Bone marrow (tissue), 2 donors: ENCODE measurements at places on chromosomes 11 and 22.

DNA sequence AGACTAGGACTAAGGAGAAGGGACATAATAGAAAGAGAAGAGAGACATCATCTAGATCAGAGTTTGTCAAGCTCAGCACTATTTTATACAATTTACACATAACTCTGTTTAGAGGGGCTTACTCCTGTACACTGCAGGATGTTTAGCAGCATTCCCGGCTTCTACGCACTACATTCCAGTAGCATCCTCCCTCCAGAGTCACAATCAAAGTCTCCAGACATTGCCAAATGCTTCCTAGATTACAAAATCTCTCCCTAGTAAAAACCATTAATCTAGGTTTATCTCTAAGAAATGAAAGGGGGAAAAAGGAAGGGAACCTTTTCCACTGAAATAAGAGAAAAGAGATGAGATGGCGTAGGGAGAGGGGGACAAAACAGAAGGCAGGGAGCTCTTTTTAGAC, 4.0 kb downstream of the USP28 start:
- DNase-seq: no peak

- no peak for DNase-seq
Observed at GRCh38 chr11:17693531-17693930, 25.8 kb upstream of the MYOD1 start.

GRCh38 chr11:63804259-63804658, 9.0 kb upstream of the SPINDOC start:
- no peak for DNase-seq

GRCh38 chr22:22959147-22959827, 71.7 kb downstream of the IGLL5 start:
- peak; percentile 53 for DNase-seq

DNA sequence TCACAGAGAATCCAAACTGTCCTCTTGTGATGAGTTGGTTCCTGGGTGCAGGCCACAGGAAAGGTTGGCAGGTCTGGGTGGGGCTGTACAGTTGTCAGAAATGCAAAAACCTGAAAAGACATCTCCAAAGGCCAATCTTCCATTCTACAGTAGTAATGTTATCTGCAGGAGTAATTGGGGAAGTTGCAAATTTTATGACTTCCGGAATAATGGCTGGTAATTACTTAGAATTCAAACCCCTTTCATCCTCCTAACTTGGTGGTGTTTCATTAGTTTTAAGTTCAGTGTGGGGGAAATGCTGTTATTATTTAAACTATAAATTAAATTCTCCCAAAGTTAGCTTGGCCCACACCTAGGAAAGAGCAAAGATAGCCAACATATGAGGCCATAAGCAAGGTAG, 64.7 kb upstream of the FAT3 start:
- no peak for DNase-seq

- no peak for DNase-seq
Observed at GRCh38 chr11:132208477-132209055, 838.2 kb downstream of the NTM start.

GRCh38 chr11:65771589-65772112, 9.1 kb downstream of the AP5B1 start:
- DNase-seq: no peak

GRCh38 chr11:61061081-61061826, 41.0 kb upstream of the CD5 start:
- DNase-seq: no peak

GRCh38 chr11:78931891-78932290, 357.2 kb upstream of the NARS2 start:
- DNase-seq: no peak

DNA sequence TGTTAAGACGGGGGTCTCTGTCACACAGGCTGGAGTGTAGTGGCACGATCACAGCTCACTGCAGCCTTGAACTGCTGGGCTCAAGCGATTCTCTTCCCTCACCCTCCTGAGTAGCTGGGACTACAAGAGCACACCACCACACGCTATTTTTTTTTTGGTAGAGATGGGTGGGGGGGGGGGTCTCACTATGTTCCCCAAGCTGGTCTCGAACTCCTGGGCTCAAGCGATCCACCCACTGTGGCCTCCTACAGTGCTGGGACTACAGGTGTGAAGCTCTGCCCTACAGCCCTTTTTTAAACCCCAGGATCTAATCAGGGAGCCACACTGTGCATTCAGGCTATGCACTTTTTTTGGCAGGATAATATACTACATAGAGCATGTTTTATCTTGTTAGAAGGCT, 1.4 kb upstream of the DHCR7 start:
- no peak for DNase-seq

GRCh38 chr22:45426387-45426786, 12.9 kb downstream of the RIBC2 start:
- DNase-seq: no peak

DNA sequence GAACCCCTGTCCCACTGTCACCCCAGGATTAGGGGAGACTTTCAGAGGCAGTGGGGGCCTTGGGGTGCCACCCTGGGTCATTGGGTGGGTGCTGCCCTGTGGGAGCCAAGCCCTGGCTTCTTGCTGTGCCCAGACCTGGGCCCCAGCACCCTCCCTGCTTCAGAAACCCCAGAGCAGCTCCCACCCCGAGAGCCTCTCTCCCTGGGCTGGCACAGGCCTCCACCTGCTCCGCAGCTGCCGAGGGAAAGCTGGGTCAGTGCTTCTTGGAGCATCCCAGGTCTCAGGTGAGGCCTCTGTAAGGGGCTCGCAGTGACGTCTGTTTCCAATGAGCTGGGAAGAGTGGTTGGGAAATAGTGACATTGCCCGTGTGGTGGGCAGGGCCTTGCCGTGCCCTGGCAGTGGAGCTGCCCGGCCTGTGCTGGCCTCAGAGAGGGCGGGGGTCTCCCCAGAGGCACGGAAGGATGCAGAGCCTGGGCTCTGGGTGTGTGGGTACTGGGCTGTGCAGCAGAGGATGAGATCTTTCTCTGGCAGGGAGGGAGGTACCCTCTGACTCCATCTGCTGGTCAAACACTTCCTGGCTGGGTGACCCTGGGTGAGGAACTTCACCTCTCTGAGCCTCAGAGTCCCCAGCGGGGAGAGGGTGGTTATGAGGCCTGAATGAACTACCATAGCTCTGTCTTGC, 23.0 kb downstream of the C22orf23 start:
- DNase-seq: no peak
